ENCODE measurements at places on chromosomes 1 and 21.

DNA sequence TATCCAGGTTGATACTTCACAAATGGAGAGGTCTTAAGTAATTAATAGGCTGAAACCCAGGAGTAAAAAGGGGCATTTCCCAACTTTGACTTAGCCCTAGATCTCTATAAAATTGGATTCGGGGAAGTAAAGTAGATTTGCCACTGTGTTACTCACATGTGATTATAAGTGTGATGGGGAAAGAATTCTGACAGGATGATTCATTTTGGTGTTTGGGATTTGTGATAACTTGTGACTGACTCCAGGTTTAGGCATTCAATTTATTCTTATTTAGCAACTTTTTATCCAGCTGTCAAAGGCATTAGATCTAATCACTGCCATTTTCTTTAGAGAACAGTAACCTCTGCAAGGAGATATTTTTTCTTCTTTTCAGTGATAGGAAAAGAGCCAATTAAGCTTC is 175.5 kb downstream of the ASTN1 start:
- no peak for DNase-seq

GRCh38 chr1:160167580-160167979 is 16.2 kb downstream of the ATP1A4 start:
- DNase-seq, result no peak

DNA sequence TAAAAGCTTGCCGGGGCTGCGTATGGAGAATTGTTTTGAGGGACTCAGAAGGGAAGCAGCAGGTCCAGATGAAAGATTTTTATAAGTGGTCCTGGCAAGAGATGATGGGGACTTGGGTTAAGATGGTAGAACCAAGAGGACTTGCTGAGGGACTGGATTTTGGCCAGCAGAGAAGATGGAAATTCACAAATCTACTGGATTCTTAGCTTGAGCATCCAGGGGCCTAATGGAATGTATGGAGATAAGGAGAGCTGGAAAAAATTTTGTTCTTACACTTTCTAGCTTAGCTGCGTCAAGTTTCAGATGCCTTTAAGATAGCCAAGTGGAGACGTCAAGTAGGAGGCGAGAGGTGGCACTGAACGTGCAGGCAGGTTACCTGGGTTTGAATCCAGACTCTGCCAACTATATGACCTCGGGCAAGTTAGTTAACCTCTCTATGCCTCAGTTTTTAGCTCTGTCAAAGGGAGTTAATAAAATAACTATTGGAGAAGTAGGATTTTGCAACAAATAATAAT is 3.4 kb upstream of the RBP7 start:
- DNase-seq, result no peak

GRCh38 chr1:168581817-168582572 is 5.6 kb downstream of the XCL1 start:
- DNase-seq, result no peak
